Testis (tissue), 5 donors: ENCODE measurements at places on chromosomes 7 and 10.

DNA sequence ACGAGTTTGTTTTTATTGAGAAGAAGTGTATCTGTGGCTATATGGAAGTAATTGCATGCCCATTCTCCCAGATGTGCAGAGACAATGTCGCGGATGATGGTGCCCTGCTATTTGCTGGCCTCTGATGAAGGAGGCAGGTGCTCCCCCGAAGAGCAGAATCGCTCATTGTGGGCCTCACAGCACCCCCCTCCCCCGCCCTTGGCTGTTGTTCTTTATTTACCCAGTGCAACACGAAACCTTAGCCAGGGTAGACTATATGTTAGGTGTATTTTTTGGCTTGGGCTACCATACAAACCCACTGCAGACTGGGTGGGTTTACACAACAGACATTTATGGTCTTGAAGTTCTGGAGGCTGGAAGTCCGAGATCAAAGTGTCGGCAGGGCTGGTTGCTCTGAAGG, 3.4 kb upstream of the ADCY1 start:
- no peaks in the 10 kb centered on the region for H3K4me1 ChIP-seq
- no peaks in the 10 kb centered on the region for H3K27me3 ChIP-seq
- H3K36me3 ChIP-seq = no peaks in the 10 kb centered on the region
- H3K4me3 ChIP-seq = no peak overlapping the region

DNA sequence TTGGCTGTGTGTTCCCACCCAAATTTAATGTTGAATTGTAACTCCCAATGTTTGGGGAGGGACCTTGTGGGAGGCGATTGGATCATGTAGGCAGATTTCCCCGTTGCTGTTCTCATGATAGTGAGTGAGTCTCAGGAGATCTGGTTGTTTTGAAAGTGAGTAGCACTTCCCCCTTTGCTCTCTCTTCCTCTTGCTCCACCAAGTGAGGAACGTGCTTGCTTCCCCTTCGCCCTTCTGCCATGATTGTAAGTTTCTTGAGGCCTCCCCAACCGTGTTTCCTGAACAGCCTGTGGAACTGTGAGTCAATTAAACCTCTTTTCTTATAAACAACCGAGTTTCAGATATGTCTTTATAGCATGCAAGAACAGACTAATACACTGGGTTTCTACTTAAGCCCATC, 176.3 kb downstream of the CDK14 start:
- H3K27ac ChIP-seq = no peak overlapping the region
- H3K27me3 ChIP-seq = no peaks in the 10 kb centered on the region
- no peak for DNase-seq
- no peaks in the 10 kb centered on the region for H3K4me1 ChIP-seq
- H3K4me3 ChIP-seq = no peak overlapping the region

- no peaks in the 10 kb centered on the region for H3K27me3 ChIP-seq
- H3K36me3 ChIP-seq = no peaks in the 10 kb centered on the region
- H3K4me1 ChIP-seq = peaks cover 3% of the 10 kb centered on the region
Observed at GRCh38 chr7:29345590-29345989, 151.0 kb downstream of the CHN2 start.

- peaks cover 37% of the 10 kb centered on the region for H3K4me1 ChIP-seq
- no peak overlapping the region for H3K4me3 ChIP-seq
- no peak overlapping the region for H3K27ac ChIP-seq
- no peaks in the 10 kb centered on the region for H3K27me3 ChIP-seq
- no peaks in the 10 kb centered on the region for H3K36me3 ChIP-seq
Observed at GRCh38 chr10:86964847-86965190, 3.5 kb upstream of the ADIRF start.

DNA sequence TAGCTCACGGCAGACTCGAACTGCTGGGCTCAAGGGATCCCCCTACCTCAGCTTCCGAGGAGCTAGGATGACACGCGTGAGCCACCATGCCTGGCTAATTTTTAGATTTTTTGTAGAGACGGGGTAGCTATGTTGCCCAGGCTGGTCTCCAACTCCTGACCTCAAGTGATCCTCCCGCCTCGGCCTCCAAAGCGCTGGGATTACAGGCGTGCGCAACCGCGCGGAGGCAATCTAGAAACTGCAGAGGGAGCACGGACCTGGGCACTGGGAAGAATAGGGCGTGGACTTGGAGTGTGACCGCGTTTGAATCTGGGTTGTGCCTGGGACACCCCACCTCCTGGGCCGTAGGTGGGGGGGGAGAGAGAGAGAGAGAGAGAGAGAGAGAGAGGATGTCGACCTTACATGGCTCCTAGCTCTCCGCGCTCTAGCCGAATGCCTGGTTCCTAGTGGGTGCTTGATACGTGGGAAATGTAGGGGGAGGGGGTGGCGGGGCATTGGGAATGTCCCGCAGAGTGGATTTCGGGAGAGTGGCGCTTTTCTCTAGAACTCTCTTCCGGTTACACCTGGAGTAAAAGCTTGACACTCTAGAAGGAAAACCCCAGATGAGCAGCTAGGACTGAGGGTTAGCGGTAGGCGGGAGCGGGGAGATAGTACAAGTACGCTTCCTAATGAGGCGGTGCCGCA, 1.2 kb upstream of the MAP3K8 start:
- peak overlapping the region; percentile 75 for H3K4me3 ChIP-seq
- no peaks in the 10 kb centered on the region for H3K27me3 ChIP-seq
- peak overlapping the region; percentile 92 for H3K27ac ChIP-seq
- peak; percentile 26 for DNase-seq
- no peaks in the 10 kb centered on the region for H3K36me3 ChIP-seq
- no peaks in the 10 kb centered on the region for H3K4me1 ChIP-seq

DNA sequence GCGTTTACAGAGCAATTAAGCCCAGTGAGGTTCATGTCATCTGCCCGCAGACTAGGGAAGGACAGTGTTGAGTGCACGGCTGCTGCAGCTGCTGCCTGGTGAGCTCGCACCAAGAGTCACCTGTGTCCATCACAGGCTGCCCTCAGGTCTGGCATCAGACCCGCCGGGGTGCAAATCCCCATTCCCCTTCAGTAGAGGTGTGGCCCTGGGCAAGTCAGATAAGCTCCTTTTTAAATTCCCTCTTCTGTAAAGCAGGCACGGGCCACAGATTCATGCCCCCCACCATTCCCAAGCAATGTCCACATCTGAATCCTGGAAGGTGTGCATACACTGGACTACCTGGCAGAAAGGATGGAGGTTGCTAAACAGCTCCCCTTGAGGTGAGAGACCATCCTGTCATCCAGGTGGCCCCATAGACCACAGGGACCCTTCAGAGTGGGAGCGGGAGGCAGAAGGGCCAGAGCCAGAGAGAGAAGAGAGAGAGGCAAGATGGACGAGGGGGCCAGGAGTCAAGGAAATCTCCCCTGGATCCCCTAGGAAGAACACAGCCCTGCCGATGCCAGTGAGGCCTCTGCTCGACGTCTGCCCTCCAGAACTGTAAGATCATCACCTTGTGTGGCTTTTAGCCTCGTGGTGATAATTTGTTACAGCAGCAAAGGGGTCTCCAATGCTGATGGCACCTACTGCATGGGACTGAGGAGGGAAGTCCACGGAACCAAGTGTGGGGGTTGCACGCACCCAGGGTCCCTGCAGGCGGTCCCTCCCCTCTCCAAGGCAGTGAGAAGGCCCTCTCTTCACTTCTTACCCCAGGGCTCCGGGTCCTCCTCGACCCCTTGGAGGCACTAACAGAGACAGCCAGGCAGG, 168.8 kb downstream of the TCERG1L start:
- no peak for DNase-seq
- no peak overlapping the region for H3K4me3 ChIP-seq
- H3K4me1 ChIP-seq = peaks cover 9% of the 10 kb centered on the region
- no peaks in the 10 kb centered on the region for H3K27me3 ChIP-seq
